ENCODE measurements at places on chromosomes 7 and 10.

- no peak for DNase-seq
Measured at GRCh38 chr10:70775679-70776454, 9.3 kb downstream of the TBATA start.

DNA sequence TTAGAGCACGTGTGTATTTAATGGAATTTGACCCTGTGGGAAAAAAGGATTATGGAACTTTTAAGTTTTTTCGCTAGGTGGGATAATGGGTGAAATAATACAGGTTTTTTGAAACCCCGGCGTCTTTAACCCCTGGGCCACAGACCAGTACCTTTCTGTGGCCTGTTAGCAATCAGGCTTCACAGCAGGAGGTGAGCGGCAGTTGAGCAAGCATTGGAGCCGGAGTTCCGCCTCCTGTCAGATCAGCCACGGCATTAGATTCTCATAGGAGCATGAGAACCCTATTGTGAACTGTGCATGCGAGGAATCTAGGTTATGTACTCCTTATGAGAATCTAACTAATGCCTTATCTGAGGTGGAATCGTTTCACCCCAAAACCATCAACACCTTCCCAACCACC, 28.6 kb downstream of the WAC start:
- DNase-seq = no peak

- DNase-seq = no peak
Measured at GRCh38 chr7:21089653-21090052, 303.0 kb upstream of the SP8 start.

DNA sequence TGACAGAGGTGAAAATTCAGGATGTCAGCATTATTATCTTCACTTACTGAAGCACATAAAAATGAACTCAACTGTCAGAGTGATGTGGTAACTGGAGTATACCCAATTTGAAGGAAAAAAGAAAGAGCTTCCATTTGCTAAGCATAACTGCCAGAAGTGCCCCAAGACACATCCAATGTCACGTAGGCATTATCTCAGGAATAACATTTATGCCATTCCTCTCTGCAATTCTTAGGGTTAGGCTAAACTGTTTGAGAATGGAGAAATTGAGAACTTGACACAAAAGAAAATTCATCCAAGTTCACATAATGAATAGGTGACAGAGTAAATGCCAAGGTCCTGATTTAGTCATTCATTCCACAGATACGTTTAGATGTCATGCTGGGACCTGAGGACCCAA, 148.6 kb downstream of the GRM3 start:
- no peak for DNase-seq

DNA sequence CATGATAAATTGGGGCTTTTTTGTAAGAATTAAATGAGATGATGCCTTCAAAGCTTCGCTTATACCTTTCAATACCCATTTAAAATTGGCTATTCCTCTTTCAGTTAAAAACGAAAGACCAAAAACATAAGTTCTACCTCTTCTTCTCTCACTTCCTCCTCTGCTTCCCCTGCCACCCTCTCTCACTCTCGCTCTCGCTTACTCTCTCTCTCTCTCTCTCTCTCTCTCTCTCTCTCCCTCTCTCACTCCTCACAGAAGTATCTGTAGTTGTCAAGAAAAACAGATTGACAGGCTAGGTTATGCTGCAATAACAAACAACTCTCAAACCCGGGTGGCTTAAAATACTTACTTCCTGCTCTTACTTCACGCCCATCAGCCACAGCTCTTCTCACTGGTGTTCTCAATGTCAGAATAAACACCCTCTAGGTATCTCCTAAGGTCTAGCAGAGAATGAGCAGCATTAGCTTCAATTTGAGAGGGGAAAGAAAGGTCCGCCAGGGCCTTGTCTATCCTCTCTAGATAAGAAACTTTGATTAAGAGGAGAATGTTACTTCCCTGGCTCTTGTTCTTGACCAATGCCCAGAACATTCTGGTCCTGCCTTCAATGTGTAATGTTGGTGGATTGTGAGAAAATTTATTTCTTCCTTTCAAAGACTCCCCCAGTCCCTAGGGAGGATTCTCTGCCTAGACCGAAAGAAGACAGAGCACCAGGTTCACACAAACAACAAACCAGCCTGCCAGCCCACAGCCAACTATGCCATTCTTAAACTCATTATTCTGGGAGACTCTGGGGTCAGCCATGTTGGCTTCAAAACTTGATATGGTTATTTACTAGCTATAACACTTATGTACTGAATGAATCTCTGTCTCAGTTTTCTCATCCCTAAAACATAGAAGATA, 1028.7 kb downstream of the XPNPEP1 start:
- DNase-seq = no peak

Measured in CD14-positive monocyte (primary cell).